ENCODE measurements at places on chromosomes 16 and 17. TPM values are rescaled to one million over a fixed set of nuclear protein-coding genes. Genes with fewer than 3 reads are reported as not detected.

The CSH2 gene
- total RNA-seq = not detected

The TMEM114 gene
- total RNA-seq = not detected

DNA sequence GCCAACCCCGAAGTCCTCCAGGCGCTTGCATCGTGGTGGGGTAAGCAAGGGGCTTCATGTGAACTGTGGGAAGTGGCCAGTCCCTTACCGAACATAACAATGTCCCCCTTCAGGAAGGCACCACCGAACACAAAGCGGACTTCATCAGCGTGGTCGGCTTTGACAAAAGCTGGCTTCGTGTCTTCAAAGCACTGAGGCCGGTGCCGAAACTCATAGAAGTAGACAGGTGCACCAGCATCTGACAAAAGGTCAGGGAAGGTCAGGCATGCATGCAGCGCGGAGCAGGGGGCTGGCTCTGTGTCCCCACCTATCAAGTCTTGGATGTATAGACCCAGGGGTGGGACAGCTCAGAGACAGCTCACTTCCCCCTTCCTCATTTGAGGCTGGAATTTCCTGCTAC is 16.6 kb upstream of the CES1 start:
- no peak for DNase-seq
- H3K27me3 ChIP-seq = peaks cover 72% of the 10 kb centered on the region
- H3K27ac ChIP-seq = peak overlapping the region; percentile 9

The ALOX12B gene
- not detected for total RNA-seq

The C17orf107 gene
- total RNA-seq = 1.8 TPM

DNA sequence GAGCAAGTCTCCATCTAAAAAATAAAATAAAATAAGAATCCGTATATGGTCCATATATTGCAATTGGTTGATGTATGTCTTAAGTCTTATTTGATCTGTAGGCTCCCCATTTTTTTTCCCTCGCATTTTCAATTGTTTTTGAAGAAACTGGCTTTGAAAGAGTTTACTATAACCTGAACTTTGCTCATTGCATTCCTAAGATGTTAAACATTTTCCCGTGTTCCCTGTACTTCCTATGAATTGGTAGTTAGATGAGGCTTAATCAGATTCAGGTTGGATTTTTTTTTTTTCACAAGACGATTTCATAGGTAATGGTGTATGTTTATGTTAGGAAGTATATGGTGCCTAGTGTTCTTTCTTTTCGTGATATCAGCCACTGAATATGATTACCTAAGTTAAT is 3.3 kb downstream of the LRRC36 start:
- H3K36me3 ChIP-seq = no peaks in the 10 kb centered on the region
- no peak for DNase-seq
- H3K4me1 ChIP-seq = peaks cover 9% of the 10 kb centered on the region
- H3K27ac ChIP-seq = no peak overlapping the region
- no peak overlapping the region for H3K4me3 ChIP-seq
- peaks cover 43% of the 10 kb centered on the region for H3K27me3 ChIP-seq

- H3K36me3 ChIP-seq = no peaks in the 10 kb centered on the region
- no peak overlapping the region for H3K27ac ChIP-seq
- H3K4me3 ChIP-seq = no peak overlapping the region
- H3K4me1 ChIP-seq = peaks cover 24% of the 10 kb centered on the region
- no peak for DNase-seq
Measured at GRCh38 chr16:86574646-86575045, 3.7 kb upstream of the FOXL1 start.

The PPL gene
- total RNA-seq = 0.26 TPM
